ENCODE measurements at places on chromosomes 11 and 22. TPM values are rescaled to one million over a fixed set of nuclear protein-coding genes. Genes with fewer than 3 reads are reported as not detected.

RASGRP2 gene
- total RNA-seq = 42.6 TPM

MTMR2 gene
- total RNA-seq = 37.4 TPM

OR2D2 gene
- total RNA-seq = 0.60 TPM

MRGPRE gene
- 0.22 TPM for total RNA-seq

IFITM1 gene
- 440 TPM for total RNA-seq

CCDC188 gene
- total RNA-seq = 2.8 TPM

MN1 gene
- 3.2 TPM for total RNA-seq

OR1S1 gene
- not detected for total RNA-seq

RFPL2 gene
- not detected for total RNA-seq

BRD1 gene
- total RNA-seq = 40.5 TPM

OR8D4 gene
- not detected for total RNA-seq

SPA17 gene
- total RNA-seq = 10.7 TPM

TRIM49 gene
- not detected for total RNA-seq

APOA4 gene
- total RNA-seq = not detected

NPTXR gene
- total RNA-seq = 12.5 TPM

OR6T1 gene
- not detected for total RNA-seq

DLAT gene
- 33.1 TPM for total RNA-seq

POTEH gene
- not detected for total RNA-seq

SLC22A25 gene
- not detected for total RNA-seq

NLRP10 gene
- total RNA-seq = not detected

C11orf87 gene
- total RNA-seq = not detected

MIAT gene
- total RNA-seq = 6.8 TPM

CECR2 gene
- 3.4 TPM for total RNA-seq

DNAJB13 gene
- total RNA-seq = 4.3 TPM
